Smooth muscle cell of the pulmonary artery (primary cell): ENCODE measurements at places on chromosomes 2 and 18. TPM values are rescaled to one million over a fixed set of nuclear protein-coding genes. Genes with fewer than 3 reads are reported as not detected.

The RNF152 gene
- 36.8 and 68.2 TPM in 2 replicates for total RNA-seq

The SCYGR4 gene
- not detected in 2 replicates for total RNA-seq

The ITGB1BP1 gene
- total RNA-seq: 41.6 and 62.6 TPM in 2 replicates

The CYTIP gene
- 5.5 and 23.5 TPM in 2 replicates for total RNA-seq

The MPPE1 gene
- 32.6 and 34.8 TPM in 2 replicates for total RNA-seq

The ALK gene
- 0.07 TPM in 1 of 2 replicates, not detected in the other for total RNA-seq

The SPDYA gene
- 0.83 and 0.91 TPM in 2 replicates for total RNA-seq

The MFSD2B gene
- 0.03 and 0.13 TPM in 2 replicates for total RNA-seq

The GRB14 gene
- 4.1 and 10.4 TPM in 2 replicates for total RNA-seq

The SKA1 gene
- total RNA-seq: 1.7 and 3.0 TPM in 2 replicates

The RNF103 gene
- 18.1 and 24.1 TPM in 2 replicates for total RNA-seq

The REEP1 gene
- total RNA-seq: 0.07 and 0.33 TPM in 2 replicates

The NT5C1B gene
- total RNA-seq: not detected in 2 replicates

The AQP12B gene
- total RNA-seq: not detected in 2 replicates

The EHBP1 gene
- total RNA-seq: 61.9 and 80.9 TPM in 2 replicates

The EFR3B gene
- total RNA-seq: 0.85 and 2.4 TPM in 2 replicates

The ARHGAP25 gene
- total RNA-seq: 0.10 and 0.91 TPM in 2 replicates

The DLGAP1 gene
- 0.53 and 1.1 TPM in 2 replicates for total RNA-seq

The UGT1A1 gene
- 0.07 TPM in 1 of 2 replicates, not detected in the other for total RNA-seq

The TSPYL6 gene
- total RNA-seq: not detected in 2 replicates

The DCC gene
- 0.20 TPM in 1 of 2 replicates, not detected in the other for total RNA-seq

The TRIM43 gene
- not detected in 2 replicates for total RNA-seq

The NR4A2 gene
- 0.40 and 8.5 TPM in 2 replicates for total RNA-seq

The NXPH2 gene
- total RNA-seq: 0.33 and 0.52 TPM in 2 replicates

The SMYD1 gene
- total RNA-seq: not detected in 2 replicates

The MYO5B gene
- total RNA-seq: under 0.01 and 0.07 TPM in 2 replicates

The NEMP2 gene
- total RNA-seq: 2.1 and 3.7 TPM in 2 replicates

The RESP18 gene
- not detected in 2 replicates for total RNA-seq

The AGXT gene
- not detected in 2 replicates for total RNA-seq

The CTLA4 gene
- not detected in 2 replicates for total RNA-seq

The REG1B gene
- total RNA-seq: not detected in 2 replicates

The TYMS gene
- 16.1 and 22.9 TPM in 2 replicates for total RNA-seq

The INHBB gene
- 0.03 and 0.52 TPM in 2 replicates for total RNA-seq

The CIDEA gene
- 0.13 TPM in 1 of 2 replicates, not detected in the other for total RNA-seq

The C2orf92 gene
- 2.5 and 2.9 TPM in 2 replicates for total RNA-seq

The FBXO36 gene
- total RNA-seq: 1.8 and 2.9 TPM in 2 replicates
